NCI-H1105 treated with DMSO at 0.1 percent for 48 hours (cell line): ENCODE measurements at places on chromosomes 3 and 15.

DNA sequence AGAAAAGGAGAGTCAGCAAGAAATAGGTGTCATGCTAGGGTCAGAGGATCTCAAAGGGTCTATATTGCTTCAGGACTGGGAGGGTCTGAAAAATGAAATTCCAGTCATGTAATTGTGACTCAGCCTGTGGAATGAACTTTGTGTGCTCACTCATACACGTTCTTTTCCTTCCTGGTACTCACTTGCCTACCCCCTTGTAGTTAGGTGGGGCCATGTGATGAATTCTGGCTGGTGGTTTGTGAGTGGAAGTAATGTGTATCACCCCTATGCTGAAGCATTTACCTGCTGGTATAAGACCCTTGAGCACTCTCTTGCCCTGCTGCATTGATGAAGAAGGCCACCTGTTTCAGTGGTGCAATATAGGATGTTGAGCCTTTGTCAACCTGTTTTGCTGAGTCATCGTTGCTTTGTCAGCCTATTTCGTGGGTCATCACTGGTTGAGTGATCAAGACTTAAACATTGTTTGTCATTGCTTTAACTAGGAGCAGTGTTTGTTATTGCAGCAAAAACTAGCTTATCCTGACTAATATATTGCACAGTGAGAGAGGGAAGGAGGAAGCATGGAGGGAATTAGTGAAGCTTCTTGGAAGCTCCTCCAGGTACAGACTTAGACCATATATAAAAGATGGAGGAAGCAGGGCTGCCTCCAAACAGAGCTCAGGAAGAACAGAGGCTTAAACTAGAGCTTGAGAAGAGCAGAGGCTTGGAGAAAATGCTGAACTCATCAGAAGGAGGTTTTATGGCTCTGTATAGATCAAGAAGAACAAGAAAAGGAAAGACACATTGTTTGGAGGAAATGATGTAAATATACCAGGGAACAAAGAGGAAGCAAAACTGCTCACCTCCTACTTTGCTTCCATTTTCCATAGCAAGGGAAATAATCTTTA, 28.9 kb downstream of the TLNRD1 start:
- no peak for DNase-seq

- DNase-seq: no peak
Observed at GRCh38 chr15:94584833-94585244, 353.5 kb downstream of the MCTP2 start.

DNA sequence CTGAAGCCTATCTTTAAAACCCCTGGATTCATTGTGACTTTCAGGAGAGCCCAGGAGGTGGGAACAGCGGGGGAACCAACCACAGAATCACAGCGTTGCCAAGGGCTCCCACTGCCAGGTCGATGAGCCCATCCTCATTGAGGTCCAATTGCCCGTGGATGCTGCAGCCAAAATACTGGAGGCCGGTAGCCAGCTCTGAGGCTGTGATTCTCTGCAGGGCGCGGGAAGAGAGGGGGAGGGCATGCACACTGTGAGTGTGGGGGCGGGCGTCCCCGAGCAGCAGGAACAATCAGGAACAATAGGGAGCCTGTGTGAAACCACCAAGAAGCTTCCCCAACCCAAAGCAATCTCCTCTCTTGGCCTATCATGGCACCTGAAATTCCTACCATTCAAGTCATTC, 53.4 kb downstream of the FEM1B start:
- no peak for DNase-seq

- DNase-seq: peak; percentile 52
Observed at GRCh38 chr15:91472316-91472756, 372.3 kb downstream of the SV2B start.

- no peak for DNase-seq
Observed at GRCh38 chr3:45985532-45986302, 9.9 kb downstream of the FYCO1 start.

GRCh38 chr3:187319699-187320302, 28.3 kb upstream of the MASP1 start:
- DNase-seq: peak; percentile 72

GRCh38 chr15:58529041-58529440, 97.2 kb downstream of the LIPC start:
- DNase-seq: no peak

- DNase-seq: no peak
Observed at GRCh38 chr3:27684302-27684701, 37.8 kb downstream of the EOMES start.

- DNase-seq: peak; percentile 37
Observed at GRCh38 chr3:129315223-129315997, 36.7 kb downstream of the HMCES start.

DNA sequence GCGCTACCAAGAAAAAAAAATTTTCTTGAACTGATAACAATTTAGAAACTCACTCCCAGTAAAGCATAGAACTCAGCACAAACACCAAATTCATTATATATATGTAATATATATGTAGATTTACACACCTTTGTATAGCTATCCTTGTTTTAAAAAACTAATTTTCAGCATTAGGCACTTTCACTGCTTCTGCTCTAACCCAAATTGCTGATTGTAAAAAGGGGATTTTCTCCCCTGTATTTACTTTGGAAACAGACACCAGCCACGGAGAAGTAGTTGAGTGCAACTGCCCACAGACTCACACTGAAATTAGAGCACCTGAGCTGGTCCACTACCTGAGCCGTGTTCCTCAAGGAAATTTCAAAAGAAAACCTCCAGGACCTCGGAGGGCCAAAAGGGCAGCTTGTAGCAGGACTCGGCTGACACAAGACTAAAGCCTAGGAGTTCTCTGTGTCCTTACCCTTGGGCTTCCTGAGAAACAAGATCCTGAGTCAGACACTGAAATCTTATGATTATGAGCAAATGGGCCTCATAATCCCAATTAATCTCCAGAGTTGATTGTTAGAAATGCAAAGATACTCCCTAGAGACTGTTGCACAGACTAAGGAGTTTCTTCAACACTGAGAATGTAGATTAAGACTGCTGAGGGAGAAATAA, 106.0 kb downstream of the TNIK start:
- no peak for DNase-seq

DNA sequence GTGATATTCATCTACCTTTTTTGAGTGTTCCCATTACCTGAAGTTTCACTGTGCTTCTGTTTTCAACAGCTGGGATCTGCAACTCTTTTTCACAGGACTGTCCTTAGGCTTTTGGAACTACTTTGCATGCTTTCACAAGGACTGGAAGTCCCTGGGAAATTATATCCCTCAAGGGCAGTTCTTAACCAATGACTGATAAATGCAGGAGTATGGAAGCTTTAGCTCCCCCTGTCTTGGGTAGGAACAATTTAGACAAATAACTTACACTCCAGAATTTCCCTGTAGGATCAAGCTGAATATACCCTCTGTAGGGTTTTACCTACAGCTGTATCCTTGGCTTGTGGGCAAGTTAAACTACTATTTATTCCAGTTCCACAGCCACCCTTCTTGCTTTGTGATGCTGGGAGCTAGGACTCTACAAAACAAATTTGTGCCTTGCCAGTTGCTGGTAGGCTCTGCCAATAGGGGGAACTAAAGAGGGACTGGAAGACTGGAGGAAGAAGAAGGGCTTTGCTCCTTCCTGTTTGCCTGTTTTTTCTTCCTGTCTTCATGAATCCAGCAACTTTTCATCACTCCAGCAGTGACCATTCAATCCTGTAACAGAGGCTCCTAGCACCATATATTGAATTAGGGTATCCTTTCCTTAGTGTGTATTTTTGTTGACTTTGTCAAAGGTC, 6.8 kb upstream of the ZNF280D start:
- DNase-seq: no peak

DNA sequence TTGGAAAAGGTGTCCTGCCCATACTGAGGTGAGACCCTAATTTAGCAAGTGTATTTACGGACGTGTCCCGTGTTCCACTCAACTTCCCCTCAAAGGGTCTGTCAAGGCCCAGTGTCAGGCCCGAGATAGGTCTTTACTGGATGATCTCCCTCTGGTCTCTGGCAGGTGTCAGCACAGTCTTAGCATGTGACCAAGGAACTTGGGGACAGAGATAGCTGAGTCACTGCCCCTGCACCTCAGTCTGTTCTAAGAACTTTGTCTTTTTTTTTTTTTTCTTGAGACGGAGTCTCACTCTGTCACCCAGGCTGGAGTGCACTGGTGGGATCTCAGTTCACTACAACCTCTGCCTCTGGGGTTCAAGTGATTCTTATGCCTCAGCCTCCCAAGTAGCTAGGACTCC, 32.1 kb upstream of the ALPK3 start:
- no peak for DNase-seq

GRCh38 chr3:192514754-192515663, 212.3 kb downstream of the FGF12 start:
- DNase-seq: peak; percentile 94

- no peak for DNase-seq
Observed at GRCh38 chr15:70035719-70036077, 62.0 kb downstream of the TLE3 start.

- no peak for DNase-seq
Observed at GRCh38 chr15:64843991-64844390, 2.3 kb downstream of the PLEKHO2 start.

GRCh38 chr3:159604151-159604581, 384.5 kb upstream of the IL12A start:
- DNase-seq: no peak

DNA sequence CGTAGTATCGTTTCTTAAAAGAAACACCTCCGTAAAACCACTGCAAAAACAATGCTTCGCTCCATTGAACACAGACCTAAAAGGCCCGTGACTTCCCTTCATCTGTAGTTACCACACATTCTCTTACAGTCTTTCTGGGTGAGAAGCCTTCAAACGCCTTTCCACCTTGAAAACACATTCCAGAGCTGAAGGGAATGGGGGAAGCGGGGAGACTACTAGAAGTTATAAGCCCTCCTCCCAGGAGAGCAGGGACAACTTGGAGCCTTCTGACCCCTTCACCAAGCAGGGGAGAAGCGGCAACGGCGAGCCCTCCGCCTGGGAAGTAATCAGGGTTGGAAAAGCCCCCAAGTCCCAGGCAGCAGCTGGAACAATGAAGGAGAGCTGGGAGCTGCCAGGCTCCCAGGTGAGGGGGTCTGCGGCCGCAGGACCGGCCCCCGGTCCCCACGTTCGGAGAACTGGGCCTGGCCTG, 461 bp downstream of the SECISBP2L start:
- peak; percentile 1 for DNase-seq

DNA sequence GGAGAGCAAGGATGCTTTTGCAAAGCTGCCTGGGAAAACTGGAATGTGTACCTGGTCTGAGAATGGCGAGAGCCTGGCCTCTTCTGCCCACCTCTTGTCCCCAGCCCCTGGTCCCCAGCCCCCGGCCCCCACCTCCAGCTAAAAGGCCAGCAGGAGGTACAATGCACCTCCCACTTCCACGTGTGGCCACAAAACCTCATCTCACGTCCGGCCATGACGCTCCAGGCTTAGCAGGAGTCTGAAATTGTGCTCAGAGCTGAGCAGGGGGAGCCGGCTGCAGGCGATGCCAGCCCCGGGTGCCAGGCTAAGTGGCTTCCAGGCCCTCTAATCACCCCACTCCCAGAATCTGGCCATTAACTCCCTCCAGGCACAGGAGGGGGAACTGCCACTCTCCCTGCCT, 83.1 kb upstream of the PRR20G start:
- no peak for DNase-seq

DNA sequence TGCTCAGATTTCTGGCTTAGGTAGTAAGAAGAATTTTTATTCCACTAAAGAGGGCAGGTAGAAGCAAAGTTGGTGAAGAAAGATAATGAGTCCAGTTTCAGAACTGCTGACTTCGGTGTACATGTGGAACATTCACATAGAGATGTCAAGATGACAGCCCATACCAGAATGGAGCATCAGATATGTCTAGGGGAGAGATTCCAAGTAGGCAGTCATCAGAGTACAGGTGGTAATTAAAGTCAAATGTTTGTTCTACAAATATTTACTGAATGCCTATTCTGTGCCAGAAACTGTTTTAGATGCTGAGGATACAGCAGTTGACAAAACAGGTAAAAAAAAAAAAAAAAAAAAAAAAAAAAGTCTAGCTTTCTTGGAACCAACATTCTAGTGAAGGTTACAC, 81.9 kb downstream of the FGF12 start:
- DNase-seq: peak; percentile 36

GRCh38 chr15:68186671-68187397, 18.3 kb downstream of the CALML4 start:
- DNase-seq: no peak

DNA sequence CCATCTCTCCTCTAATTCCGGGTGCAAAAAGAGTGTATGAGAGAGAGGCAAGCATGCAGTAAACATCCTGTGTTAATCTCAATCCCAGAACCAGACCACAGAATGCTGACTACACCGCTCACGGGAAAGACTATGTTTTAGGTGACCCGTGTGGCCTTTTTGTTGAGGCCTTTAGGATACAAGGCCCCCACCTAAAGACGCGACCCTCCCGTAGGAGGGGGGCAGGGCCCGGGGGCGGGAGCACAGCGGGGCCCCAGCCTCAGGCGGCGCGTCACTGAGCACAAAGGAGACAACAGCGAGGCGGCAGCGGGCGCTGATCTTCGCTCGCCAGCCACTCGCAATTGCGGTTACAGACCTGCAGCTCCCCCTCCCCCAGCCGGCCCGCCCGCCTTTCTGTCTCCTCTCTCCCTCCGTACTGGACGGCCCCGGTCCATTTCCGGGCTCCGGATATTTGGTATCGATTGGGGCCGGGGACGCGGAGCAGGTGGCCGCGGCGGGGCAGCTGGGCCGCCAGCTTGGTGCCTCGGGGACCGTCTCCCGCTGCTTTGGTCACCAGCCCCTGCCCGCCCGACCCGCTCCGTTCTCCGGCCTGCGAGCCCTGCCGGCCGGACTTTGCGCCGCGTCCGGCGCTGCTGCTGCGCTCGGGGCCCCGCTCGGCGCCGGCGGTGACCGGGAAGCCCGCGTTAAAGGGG, at the start of gene CCDC50:
TSS of gene CCDC50 (plus strand) at position 433 of the 692 bp plus-strand sequence. CDS start 281 bp downstream, outside the sequence.
- peak; percentile 91 for DNase-seq

- DNase-seq: no peak
Observed at GRCh38 chr15:91252322-91252721, 152.3 kb downstream of the SV2B start.

GRCh38 chr3:188734395-188734794, 437.4 kb upstream of the TPRG1 start:
- peak; percentile 100 for DNase-seq

GRCh38 chr15:101151288-101151687, 100.6 kb downstream of the CHSY1 start:
- DNase-seq: no peak

- no peak for DNase-seq
Observed at GRCh38 chr3:16552757-16553156, 39.3 kb upstream of the RFTN1 start.

DNA sequence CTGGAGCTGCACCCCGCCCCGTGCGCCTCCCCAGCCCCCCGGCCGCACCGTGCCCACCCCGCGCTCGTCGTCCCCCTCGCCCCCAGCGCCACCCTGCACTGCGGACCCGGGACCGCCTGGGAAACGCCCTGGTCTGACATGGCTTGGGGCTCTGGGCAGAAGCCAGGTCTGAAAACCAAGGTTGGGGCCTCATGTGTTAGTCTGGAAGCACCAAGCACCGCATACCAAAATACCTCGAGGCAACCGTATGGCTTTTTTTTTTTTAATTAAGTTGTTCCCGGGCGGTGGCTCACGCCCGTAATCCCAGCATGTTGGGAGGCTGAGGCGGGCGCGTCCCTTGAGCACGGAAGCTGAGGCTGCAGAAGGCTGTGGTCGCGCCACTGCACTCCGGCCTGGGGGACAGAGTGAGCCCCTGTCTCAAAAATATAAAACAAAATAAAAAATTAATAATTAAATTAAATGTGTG, 91.5 kb upstream of the CHD2 start:
- peak; percentile 28 for DNase-seq

GRCh38 chr15:39326306-39326975, 254.4 kb upstream of the THBS1 start:
- DNase-seq: no peak
